ENCODE measurements at places on chromosomes 5 and 9.

GRCh38 chr9:89497257-89497963, 503 bp downstream of the SEMA4D start:
- no peak for DNase-seq

- DNase-seq = no peak
Measured at GRCh38 chr9:122860319-122861142, 32.1 kb upstream of the PDCL start.

GRCh38 chr5:15844871-15845270, 334.7 kb downstream of the MARCHF11 start:
- no peak for DNase-seq

DNA sequence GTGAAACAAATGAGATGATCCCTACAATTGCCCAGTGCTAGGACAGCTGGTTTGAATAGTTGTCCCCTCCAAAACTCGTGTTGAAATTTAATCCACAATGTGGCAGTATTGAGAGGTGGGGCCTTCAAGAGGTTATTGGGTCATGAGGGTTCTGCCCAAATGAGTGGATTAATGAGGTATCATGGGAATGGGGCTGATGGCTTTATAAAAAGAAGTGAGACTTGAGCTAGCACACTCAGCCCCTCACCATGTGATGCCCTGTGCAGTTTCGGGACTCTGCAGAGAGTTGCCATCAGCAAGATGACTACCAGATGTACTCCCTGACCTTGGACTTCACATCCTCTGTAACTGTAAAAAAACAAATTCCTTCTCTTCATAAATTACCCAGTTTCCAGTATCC, 33.1 kb downstream of the RANBP6 start:
- DNase-seq = no peak

- no peak for DNase-seq
Measured at GRCh38 chr9:128231638-128232527, 28.7 kb downstream of the DNM1 start.

GRCh38 chr5:158142156-158142555, 283.2 kb upstream of the CLINT1 start:
- DNase-seq = no peak

Measured in umbilical cord (tissue), 2 donors.